ENCODE measurements at places on chromosomes 11 and 22. TPM values are rescaled to one million over a fixed set of nuclear protein-coding genes. Genes with fewer than 3 reads are reported as not detected.

Gene LDHAL6A
- total RNA-seq, result not detected

Gene SLC22A12
- not detected for total RNA-seq

- DNase-seq, result no peak
Observed at GRCh38 chr22:45316796-45317526, 7.2 kb downstream of the FAM118A start.

Gene GP1BB
- total RNA-seq, result 0.75 TPM

- no peak for DNase-seq
Observed at GRCh38 chr11:82458761-82459160, 274.9 kb downstream of the FAM181B start.

- DNase-seq, result no peak
Observed at GRCh38 chr11:86039094-86039493, 29.8 kb downstream of the PICALM start.

DNA sequence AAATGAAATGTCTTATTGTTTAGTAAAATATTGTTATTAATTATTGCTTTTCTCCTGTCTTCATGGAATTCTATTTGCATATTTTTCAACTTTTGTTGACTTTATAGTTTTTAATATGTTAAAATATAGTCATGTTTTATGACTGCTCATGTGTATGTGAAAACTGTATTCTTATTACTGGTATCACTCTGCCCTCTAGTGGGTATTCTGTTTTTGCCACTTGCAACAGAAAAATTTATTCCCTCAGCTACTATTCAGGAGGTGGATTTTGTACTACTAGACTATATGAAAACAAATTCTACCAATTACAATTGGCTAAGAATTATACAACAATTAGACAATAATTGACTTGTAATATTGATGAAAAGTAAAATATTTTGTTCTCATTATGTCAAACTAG, 45.0 kb downstream of the OR4C6 start:
- no peak for DNase-seq

GRCh38 chr11:8911029-8911823, at the start of gene AKIP1:
Gene AKIP1, plus strand, starts transcription at chr11:8911189. Its CDS starts 261 bp downstream, at chr11:8911450.
- DNase-seq, result peak; percentile 95

Gene MMP8
- total RNA-seq, result 0.50 TPM

- no peak for DNase-seq
Observed at GRCh38 chr11:120290956-120291355, 34.1 kb upstream of the TLCD5 start.

DNA sequence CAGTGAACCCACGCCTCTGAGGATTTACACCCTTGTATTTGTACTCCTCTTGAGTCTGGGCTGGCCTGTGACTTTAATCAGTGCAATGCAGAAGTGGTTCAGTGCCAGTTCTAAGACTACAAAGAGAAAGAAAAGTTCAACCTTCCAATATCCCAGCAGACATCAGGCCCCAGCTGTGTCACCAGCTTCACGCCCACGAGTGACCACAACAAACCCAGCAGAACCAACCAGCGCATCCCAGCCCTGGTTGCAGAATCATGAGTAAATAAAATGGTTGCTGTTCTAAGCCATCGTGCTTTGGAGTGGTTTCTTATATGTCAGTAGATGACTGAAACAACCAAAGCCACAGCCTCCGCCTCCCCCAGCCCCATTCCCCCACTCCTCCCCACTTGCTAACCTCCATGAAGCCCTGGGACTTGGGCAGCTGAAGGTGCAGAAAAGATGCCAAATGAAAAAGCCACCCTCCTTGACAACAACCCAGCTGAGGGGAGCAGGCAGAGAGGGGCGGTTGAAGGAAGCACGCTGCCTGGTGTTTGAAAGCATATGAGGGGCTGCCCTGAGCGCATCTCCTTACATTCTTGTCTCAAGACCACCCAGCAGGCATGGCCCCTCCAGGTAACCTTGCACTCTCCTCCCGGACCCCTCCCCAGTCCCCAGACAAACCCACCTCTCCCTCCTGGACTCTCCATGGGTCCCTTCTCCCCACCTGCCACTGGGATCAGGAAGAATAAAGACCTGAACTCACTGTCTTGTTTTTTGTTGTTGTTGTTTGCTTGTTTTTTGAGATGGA, 20.9 kb downstream of the TSKU start:
- peak; percentile 53 for DNase-seq

DNA sequence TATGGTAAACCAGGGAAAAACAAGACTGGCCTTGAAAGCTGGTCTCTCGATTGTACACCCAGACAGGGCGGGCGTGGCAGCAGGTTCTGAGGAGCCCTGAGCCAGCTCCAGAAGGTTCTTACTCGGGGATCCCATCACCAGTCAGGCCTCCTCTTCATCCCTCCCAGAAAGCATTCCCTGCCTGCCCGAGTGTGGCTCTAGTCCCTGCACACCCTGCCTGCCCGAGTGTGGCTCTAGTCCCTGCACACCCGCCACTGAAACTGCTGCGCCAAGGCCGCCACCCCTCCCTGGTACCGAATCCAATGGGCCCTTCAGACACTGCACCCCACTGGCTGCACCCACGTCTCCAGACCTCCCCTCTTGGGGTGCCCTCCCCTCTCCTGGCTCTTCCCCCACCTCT, 30.1 kb downstream of the KIAA0930 start:
- DNase-seq, result no peak

Gene MUC2
- 0.38 TPM for total RNA-seq

Gene TSPO
- 32.2 TPM for total RNA-seq

Gene YPEL1
- 2.4 TPM for total RNA-seq

Gene OTOG
- not detected for total RNA-seq

Gene HMBS
- total RNA-seq, result 15.1 TPM

Gene KBTBD3
- total RNA-seq, result 6.5 TPM

Gene SGSM1
- 0.18 TPM for total RNA-seq

DNA sequence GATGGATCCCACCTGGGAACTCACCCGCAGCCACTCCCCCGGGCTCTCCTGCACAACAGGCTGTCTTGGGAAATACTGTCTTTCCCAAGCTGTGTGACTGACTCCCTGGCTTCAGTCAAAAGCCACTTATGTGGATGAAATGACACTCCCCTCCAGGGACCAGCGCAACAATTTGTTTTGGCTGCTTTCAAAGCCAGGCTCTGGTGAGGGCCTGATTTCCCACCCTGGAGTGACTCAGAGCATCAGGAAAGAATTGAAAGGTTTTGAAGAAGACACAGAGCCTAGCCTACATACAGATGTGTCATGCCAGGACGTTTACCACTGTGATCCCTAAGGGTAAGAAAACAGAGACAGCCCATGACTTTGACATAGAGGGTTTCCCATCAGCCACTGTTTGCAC, 550.5 kb downstream of the MIAT start:
- no peak for DNase-seq

Gene ZNF280B
- 0.08 TPM for total RNA-seq

- DNase-seq, result no peak
Observed at GRCh38 chr11:26780376-26781085, 58.7 kb upstream of the SLC5A12 start.

Gene CDON
- total RNA-seq, result 5.3 TPM

- DNase-seq, result no peak
Observed at GRCh38 chr11:114621950-114622809, 26.6 kb upstream of the NXPE4 start.

DNA sequence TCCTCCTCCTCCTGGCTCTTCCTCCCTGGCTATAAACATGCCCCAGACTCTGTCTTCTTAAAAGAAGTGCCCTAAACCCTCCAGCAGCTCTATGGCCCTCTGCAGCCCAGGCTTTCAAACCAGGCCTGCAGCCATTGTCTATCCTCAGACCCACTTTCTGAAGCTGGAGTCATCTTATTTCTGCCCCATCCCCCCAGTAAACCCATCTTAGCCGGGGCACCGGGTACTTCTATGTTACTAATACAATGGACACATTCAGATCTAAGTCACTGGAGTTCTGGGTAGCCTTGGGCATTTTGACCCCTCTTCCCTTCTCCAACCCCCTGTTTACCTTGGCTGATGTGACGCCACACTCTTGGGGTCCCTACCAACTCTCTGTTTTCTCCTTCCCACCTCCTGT, 29.7 kb upstream of the CACNG2 start:
- peak; percentile 22 for DNase-seq

Gene KLHL35
- total RNA-seq, result not detected

DNA sequence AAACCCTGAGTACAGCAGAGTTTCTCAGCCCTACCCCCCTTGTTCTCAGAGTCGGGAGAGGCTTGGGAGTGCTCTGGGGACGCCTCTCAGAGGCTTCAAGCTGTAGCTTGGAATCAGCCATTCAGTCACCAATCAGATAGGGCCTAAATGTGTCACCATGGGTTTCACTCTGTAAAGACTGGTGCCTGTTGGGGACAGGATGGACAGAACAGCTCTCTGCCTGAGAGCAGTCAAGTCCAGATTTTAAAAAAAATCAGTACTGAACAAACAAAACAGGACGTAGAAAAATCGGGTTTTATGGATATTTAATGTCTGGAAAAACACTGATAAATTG, 1.3 kb downstream of the FADD start:
- no peak for DNase-seq

Gene GPR83
- total RNA-seq, result 0.28 TPM

GRCh38 chr11:75429902-75430713, 2.9 kb downstream of the KLHL35 start:
- no peak for DNase-seq

Gene NRXN2
- 0.98 TPM for total RNA-seq

- DNase-seq, result no peak
Observed at GRCh38 chr11:27401280-27401832, 38.3 kb upstream of the CCDC34 start.

- no peak for DNase-seq
Observed at GRCh38 chr11:62664405-62665074, 470 bp downstream of the C11orf98 start.

DNA sequence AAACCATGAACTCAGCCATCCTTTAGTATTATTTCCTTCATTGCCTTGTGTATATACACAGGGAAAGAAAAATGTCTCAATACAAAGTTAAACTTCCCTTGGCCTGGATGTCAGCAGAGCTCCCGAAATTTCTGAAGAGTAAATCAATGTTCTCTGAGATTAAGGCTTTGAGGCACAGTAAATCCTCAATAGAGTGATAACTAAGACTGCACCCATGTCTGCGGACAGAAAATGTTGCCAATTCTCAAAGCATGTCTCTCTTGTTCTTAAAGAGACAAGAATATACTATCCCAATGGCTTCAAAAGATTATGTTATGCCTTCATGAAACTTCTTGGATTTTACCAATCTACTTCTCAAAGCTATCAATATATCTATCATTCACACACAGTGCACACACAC, 1196.7 kb upstream of the TENM4 start:
- DNase-seq, result no peak

Gene A4GALT
- 1.0 TPM for total RNA-seq
